Activated naive CD8-positive, alpha-beta T cell treated with anti-CD3 and anti-CD28 coated beads for 36 hours (primary cell): ENCODE measurements at places on chromosomes 12 and 14. TPM values are rescaled to one million over a fixed set of nuclear protein-coding genes. Genes with fewer than 3 reads are reported as not detected.

The SPATA7 gene
- 2.5 TPM for total RNA-seq

The NOXRED1 gene
- total RNA-seq, result 0.33 TPM

The FBXL14 gene
- 18.8 TPM for total RNA-seq

The CLMN gene
- total RNA-seq, result 0.91 TPM
